ENCODE measurements at places on chromosomes 12 and 14. TPM values are rescaled to one million over a fixed set of nuclear protein-coding genes. Genes with fewer than 3 reads are reported as not detected.

- no peak for DNase-seq
These were observed 22.1 kb downstream of the SLC6A13 start for GRCh38 chr12:240566-240965.

DNA sequence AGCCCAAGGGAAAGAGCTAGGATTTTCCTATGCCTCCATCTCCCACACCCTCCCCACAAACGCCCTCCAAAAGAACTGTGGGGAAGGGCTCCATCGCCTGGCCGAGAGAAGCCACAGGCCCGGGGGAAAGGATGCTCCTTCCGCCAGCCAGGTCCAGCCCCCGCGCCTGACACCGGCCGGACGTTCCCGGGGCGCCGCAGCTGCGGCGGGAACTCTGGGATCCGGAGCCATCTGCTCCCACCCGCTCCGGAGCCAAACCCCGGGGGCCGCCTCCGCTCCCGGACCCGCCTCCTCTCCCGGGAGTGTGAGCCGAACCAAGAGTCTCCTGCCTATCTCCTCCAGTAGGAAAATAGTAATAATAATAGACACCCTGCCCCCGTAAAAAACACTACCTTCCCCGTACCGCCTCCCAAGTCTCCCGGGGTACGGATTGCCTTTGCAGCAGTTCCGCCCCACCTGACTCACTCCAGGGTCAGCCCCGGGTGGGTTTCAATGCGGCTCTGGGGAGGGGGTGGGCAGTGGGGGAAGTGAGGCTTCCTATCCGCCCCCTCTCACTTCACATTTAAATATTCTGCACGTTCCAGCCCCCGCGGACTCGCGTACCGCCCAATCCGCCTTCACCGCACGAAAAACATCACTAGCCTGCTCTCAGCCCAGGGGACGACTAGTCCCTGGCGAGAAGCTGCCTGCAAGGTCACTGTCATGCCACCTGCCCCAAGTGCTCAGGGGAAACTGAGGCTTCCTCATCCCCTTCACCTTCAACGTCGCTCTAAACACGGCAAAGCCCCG is 2.4 kb downstream of the AGAP2 start:
- DNase-seq: peak; percentile 49

DNA sequence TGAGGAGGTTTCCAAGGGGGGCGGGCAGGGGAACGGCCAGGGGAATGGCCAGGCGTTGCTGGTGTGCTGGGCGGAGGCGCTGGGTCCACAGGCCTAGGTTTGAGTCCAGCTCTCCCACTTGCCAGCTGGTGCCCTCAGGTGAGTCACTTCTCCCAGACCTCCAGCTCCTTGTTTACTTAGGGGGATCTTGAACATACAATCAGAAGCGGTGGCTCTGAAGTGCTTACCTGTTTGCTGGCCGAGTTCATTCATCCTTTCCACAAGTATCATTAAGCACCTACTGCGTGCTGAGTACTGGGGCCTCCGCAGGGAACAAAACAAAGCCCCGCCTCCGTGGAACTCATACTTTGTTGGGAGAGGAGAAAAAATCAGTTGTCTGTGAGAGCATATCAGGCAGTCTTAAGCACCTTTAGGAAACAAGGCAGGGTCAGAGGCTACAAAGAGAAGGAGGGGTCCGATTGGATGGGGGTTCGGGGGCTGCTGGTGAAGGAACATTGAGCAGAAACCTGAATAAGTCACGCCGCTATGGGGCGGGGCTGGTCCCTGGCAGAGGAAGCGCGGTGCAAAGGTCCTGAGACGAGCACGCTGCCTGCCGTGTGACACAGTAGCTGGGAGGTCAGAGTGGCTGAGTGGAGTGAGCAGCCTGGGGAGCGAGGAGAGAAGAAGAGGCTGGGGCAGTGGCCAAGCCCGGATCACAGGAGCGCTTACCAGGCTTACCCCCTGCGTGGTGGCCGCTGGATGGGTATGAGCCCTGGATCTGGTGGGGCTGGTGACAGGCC is 15.1 kb downstream of the MVK start:
- DNase-seq: no peak

GRCh38 chr12:116559162-116559935 is at the start of gene MAP1LC3B2:
Gene MAP1LC3B2, plus strand, starts transcription at chr12:116559381. Its CDS starts 16,562 bp downstream, at chr12:116575943.
- DNase-seq: no peak

DNA sequence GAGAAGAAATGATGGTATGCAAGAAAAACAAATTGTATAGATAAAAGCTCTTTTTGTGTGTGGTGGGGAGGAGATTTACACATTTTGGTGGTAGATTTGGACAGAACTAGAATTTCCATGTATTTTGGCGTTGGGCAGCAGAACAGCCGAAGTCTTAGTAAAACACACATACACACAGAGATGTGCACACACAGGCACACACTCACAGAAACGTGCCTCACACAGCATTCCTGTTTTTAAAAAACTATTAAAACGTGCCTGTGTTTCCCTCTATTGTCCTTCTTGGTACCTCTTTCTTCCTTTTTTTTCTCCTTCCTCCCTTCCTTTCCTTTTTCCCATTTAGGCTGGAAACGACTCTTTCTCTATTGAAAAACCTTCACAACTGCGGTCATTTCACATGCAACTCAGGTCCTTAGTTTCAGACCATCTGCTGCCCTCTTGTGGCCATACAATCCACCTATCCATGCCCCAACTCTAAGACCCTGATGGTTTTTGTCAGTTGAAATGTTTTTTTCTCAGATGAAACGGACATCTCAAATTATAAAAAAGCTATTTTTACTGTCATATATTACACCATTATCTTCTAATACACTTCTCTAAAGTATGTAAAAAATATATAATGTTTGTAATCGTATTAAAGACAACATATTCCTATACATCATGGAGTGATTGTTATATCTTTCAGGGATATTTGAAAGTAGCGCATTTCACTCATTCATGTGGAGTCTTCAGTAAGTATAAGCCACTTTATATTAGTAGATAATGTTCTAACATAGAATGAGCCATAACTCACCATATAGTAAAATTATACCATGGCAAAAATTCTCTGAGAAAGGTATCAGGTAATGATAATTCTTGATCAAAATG is 386.7 kb upstream of the NOVA1 start:
- peak; percentile 81 for DNase-seq

DNA sequence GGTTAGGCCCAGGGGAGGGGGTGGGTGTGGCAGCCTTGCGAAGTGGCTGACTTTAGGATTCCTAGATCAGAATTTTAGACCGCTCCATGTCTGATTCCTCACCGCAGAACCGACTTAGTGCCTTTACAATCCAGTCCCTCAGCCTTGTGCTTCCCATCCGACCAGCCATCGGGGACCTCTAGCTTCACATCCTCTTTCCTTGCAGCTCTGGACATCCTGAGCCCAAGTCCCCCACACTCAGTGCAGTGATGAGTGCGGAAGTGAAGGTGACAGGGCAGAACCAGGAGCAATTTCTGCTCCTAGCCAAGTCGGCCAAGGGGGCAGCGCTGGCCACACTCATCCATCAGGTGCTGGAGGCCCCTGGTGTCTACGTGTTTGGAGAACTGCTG is 557 bp downstream of the COPS7A start:
- no peak for DNase-seq

- DNase-seq: no peak
These were observed 260.5 kb upstream of the ATP2B1 start for GRCh38 chr12:89969093-89969492.

GRCh38 chr14:38469156-38469555 is 213.3 kb upstream of the CLEC14A start:
- no peak for DNase-seq

DNA sequence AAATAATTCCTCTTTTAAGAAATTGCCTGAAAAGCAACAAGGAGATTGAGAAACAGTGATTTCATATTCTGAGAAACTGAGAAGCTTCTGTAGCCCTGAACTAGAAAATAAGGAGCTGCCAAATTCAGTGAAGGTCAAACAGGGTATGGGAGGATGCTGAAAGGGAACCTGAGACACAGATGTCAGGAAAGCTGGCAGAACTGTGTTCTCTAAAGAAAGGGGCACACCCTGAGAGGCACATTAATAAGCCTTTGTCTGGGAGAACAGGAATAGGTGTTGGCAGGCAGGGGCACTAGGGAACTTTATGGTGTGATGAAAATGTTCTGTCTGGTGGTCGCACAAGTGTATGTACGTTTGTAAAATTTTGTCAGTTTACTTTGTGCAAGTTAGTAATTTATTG is 29.6 kb downstream of the VRK1 start:
- DNase-seq: no peak

GRCh38 chr12:54418441-54419087 is 502 bp downstream of the ITGA5 start:
- no peak for DNase-seq

- DNase-seq: no peak
These were observed 14.0 kb upstream of the MAP1LC3B2 start for GRCh38 chr12:116545144-116545543.

- peak; percentile 10 for DNase-seq
These were observed 161.4 kb downstream of the ADGRD1 start for GRCh38 chr12:131114942-131115584.

DNA sequence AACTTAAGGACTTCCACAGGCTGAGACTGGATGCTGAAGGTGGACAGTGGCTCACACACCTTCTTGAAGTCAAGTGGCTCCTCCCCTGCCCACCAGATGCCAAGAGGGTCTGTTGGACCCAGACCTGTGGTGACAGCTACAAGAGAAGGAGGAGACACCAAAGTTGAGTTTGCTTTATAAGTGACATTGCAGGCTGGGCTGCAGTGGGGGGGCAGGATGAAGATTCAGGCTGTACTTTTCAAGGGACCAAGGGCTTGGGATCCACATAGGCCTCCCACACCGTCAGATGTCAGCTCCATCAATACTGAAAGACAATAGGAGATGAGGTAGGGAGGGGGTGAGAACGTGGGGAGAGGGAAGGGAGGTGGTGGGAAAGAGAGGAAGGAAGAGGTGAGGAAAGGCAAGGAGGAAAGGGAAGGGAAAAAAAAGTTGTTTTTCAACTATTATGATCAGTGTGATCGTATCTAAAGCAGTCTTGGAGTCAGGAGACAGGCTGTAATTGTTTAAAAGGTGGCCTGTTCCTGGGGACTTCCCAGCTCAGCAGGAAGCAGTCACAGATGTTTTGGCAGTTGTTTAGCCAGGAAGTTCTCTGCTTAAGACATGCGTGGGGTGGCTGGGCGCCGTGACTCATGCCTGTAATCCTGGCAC is 84.1 kb upstream of the RESF1 start:
- DNase-seq: no peak

The CYP27B1 gene
- 1.3 TPM for total RNA-seq

The MAP4K5 gene
- 402 TPM for total RNA-seq

The SLCO1B1 gene
- total RNA-seq: not detected

The AACS gene
- total RNA-seq: 27.9 TPM

The CCDC85C gene
- total RNA-seq: 45.7 TPM

The NRIP2 gene
- total RNA-seq: not detected

The RD3L gene
- total RNA-seq: 0.18 TPM

The CLEC4C gene
- not detected for total RNA-seq

The PLA2G1B gene
- total RNA-seq: not detected
